MG63 (cell line): ENCODE measurements at places on chromosomes 1 and 21. TPM values are rescaled to one million over a fixed set of nuclear protein-coding genes. Genes with fewer than 3 reads are reported as not detected.

MAEL gene
- total RNA-seq, result not detected in 2 replicates

MGST3 gene
- total RNA-seq, result 148 and 168 TPM in 2 replicates

GLUL gene
- 158 and 173 TPM in 2 replicates for total RNA-seq

OR2G3 gene
- total RNA-seq, result not detected in 2 replicates

GRCh38 chr1:221839321-221839720, 97.4 kb upstream of the DUSP10 start:
- no peak for DNase-seq

GRCh38 chr1:11851180-11851579, 3.6 kb upstream of the NPPA start:
- no peak for DNase-seq

PRAMEF10 gene
- total RNA-seq, result not detected in 2 replicates

DNA sequence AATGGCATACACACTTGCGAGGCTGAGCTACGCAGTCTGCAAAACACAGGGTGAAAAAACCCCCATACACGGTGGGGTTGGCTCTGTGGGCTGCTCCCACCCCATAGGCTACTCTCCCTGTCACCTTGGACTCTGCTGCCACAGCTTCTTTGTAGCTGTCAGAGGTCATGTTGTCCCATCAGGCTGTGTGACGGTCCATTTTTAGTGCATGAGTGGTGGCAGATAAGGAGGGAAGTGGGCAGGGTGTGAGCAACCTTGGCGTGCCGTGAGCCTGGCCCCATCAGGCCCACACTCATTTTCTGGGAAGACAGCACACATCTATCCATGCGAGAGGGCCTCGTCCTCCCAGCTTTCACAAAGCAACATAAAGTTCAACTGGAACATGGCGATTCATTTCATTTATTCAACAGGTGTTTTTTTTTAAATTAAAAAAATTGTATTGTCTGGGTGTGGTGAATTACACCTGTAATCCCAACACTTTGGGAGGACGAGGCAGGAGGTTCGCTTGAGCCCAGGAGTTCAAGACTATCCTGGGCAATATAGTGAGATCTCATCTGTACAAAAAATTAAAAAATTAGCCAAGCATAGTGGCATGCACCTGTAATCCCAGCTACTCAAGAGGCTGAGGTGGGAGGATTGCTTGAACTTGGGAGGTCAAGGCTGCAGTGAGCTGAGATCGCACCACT, 9.5 kb downstream of the GPR137B start:
- DNase-seq, result no peak

GRCh38 chr1:234862944-234863515, 253.1 kb upstream of the IRF2BP2 start:
- peak; percentile 63 for DNase-seq

DNA sequence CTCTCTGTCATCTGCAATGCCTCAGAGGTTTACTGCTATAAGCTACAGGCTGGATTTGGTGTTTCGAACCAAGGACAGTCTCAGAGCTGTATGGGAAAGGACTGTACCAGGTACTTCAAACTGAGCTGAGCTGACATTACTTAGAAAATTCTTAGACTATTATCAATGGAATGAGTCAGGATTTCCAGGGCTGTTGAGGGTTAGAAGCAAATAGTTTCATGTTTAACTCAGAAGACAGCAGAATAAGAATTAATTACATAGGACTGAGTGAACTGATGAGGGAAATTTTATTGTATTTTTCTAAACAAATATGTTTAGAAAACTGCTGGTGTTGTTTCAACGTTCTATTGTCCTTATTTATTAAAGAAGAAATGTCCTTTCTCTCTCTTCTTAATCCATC, 74.3 kb upstream of the CAPZB start:
- no peak for DNase-seq

DNA sequence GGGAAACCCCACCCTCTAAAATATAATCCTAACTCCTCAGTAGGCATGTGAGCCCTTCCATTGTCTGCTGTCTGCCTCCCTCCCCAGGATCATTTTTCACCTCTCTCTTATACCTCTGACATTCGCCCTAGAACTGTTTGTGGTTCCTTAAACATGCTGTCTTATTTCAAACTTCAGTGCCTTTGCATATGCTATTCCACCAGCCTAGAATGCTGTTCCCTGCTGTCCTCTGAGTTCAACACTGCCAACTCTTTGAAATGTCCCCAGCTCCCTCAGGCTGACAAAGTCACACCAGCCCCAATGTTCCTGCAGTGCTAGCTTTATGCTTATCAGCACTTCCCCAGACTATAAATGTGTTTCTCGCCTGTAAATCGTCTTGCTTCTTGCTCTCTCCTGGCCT, 119.5 kb downstream of the HIVEP3 start:
- DNase-seq, result no peak

DNA sequence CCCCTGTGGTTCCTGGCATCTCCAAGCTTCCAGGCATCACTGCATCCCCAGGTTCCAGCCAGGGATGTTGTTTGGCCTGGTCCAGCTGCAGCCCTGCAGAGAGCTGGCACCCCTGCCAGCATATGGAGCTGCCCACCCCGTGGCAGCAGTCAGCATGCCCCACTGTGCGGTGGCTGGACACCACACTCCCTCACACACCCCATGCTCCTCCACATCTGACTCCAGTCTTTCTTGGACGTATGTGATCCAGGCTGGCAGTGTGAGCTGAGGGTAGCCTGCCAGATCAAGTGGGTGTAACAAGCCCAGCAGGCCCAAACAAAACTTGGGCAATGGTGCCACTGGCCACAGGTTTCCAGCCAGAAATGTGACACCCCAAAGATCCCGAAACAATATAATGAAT, 620.4 kb downstream of the RWDD3 start:
- DNase-seq, result no peak

GRCh38 chr1:234408757-234409156, 35.5 kb downstream of the COA6 start:
- DNase-seq, result no peak

- DNase-seq, result no peak
These were observed 75.1 kb downstream of the UCHL5 start for GRCh38 chr1:192984080-192984479.

DNA sequence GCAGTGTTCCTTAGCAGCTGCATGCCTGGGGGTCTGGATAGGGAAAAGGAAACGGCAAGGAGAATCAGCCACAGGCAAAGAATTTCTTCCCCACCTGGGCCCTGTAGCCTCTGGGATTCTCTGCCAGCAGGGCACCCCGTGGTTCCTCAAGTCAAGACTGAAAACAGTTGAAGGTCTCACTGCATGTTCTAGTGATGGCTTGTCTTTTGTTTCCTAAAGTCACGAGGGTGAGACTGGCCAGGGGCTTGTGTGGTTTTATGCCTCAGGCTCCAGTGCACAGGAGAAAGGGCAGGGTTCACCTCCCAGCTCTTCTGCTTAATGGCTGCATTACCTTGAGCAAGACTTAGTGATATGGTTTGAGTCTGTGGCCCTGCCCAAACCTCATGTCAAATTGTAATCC, 53.2 kb upstream of the B3GALT5 start:
- no peak for DNase-seq

DIO1 gene
- not detected in 2 replicates for total RNA-seq

CD1D gene
- not detected in 2 replicates for total RNA-seq

DNA sequence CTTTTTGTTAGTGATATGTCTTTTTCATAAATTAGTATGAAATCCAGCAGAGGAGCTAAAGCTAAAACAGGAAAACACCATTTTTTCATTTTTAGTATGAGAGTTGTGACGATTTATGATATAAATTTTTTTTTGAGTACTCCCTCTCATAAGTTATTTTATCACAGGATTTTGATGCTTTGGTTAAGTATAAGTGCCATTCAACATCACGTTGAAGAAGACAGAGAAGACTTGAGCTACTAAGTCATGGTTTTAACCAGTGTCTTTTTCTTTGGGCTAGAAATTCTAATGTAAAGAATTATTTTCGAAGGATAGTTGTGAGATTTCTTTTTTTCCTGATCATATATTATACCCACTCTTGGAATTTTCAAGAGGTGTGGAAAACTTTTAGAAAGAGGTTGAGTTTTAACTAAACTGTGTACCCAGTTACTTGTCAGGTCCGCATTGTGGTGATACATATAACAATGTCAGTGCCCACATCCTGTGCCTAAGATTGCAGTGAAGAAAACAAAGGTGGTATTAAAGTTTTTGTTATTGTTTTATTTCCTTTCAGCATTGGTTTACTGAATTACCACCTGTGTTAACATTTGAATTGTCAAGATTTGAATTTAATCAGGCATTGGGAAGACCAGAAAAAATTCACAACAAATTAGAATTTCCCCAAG, 93.8 kb downstream of the USP25 start:
- no peak for DNase-seq

- DNase-seq, result no peak
These were observed 40.1 kb upstream of the LRRC8D start for GRCh38 chr1:89780721-89781120.

SPATA1 gene
- total RNA-seq, result not detected in 2 replicates

OMA1 gene
- 24.3 and 58.4 TPM in 2 replicates for total RNA-seq

DIRAS3 gene
- not detected in 2 replicates for total RNA-seq

DNA sequence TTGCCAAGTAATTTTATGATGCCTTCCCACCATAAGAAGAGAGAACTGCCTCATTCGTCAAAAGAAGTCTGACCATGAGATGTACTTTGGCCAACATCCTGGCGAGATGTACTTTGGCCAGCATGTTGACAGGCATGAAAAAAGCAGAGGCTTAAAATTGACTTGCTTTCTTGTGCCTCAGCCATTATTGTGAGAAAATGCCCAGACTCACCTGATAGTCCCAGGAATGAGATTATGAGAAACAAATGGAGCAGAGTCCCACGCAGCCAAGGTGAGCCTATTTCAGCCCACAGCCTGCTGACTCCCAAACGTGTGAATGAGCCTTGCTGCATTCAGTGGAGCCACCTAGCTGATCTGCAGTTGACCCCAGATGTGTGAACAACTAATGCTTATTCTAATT, 43.5 kb upstream of the ZNF644 start:
- no peak for DNase-seq

DNA sequence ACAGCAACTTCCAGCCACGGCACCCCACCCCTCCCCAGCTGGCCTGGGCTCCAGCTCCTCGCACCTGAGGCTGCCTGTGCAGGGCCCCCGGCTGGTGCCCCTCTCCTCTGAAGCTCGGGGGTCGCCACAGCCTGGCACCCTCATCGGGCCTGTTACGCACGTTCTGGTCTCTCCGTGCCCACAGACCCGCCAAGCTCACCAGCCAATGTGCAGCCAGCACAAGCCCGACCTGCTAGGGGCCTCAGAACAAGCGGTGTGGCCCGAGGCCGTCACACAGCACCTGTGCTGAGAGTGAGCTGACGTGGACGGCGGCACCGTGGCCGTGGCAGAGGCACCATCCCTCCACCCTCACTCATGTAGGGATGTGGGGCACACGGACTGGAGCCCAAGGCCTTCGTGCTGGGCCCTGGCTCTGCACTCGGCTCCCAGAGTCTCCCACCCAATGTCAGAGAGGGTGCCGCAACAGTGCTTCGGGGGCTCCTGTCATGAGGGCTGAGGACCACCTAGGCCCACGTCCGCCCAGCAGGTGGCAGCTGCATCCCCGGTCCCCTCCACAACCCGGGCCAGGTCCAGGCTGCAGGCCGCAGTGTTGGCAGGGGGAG, 4.4 kb upstream of the SAMD11 start:
- no peak for DNase-seq

DNA sequence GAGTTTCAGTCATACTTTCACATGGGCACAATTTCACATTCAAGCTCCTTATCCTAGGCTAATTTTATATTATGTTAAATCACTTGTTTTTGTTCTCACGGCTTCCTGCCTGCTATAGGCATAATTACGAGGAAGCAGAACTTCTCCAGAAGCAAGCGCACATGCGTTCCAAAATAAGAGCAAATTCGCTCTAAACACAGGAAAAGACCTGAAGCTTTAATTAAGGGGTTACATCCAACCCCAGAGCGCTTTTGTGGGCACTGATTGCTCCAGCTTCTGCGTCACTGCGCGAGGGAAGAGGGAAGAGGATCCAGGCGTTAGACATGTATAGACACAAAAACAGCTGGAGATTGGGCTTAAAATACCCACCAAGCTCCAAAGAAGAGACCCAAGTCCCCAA, at the start of gene CORT:
Gene CORT, plus strand, starts transcription at position 281 of the 400 bp plus-strand sequence. CDS start 193 bp downstream, outside the sequence.
- DNase-seq, result no peak

- DNase-seq, result no peak
These were observed 102.9 kb downstream of the AHCTF1 start for GRCh38 chr1:246828818-246829217.

DNA sequence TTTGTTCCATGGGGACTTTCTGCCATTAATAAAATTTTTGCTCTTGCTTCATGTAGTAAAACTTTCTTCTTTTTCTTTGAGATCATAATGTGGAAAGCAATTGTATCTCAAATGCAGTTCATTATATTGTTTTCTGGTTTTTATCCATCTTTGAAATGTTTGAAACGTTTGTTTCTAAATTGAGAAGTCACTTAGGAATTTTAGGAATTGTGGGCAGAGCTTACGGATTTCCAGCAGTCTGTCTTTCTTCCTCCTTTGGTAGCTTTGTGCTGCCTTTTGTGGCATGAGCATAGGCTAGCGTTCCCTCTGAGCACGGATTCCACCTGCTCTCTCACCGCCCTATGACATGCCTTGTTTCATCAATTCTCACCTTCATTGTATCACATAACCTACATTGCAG, 2.9 kb upstream of the ST6GALNAC5 start:
- no peak for DNase-seq

DNA sequence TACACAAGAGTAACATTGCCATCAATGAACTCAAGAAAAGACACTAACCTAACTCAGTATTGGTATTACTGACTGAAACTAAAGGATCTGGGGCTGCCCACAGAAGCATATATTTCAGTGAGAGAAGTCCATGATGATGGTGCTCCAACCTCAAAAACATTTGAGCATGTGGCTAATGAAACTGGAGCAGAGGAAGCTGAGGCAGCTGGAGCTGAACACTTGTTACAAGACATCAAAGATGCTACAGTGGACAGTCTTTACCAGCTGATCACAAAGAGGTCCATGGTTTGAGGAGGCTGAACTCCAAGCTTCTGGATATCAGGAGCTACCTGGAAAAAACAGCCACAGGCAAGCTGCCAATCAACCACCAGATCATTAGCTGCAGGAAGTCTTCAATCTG, 42.2 kb upstream of the TTC39A start:
- DNase-seq, result no peak
